ENCODE measurements at places on chromosomes 2 and 18.
A peak's percentile ranks its signal among the peaks of the same experiment; 100 is the strongest.

DNA sequence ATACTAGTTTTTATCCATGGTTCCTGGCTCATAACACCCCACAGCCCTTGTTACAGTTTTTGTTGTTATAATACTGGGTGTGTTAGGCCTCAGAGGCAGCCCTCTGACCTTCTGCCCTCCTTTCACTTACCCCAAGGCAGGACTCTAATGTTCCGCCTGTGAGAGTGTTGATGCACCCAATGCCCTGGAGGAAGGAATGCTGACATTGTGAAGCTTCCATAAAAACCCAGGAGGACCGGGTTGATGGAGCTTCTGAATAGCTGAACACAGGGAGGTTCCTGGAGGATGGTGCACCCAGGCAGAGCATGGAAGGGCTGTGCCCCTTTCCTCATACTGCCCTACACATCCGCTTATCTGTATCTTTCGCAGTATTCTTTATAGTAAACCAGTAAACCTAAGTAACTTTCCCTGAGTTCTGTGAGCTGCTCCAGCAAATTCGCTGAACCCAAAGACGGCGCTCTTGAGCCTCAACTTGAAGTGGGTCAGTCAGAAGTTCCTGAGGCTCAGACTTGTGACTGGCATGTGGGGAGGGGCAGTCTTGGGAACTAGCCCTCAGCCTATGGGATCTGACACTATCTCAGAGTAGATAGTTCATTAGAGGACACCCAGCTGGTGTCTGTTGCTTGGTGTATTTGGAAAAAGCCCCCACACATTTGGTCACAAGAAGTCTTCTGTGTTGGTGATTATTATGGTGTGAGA, 10.4 kb downstream of the STON1 start:
- DNase-seq = peak; percentile 77

GRCh38 chr2:237833546-237833945, 25.9 kb upstream of the RAMP1 start:
- DNase-seq = no peak

- no peak for DNase-seq
These were observed 48.0 kb downstream of the TEX44 start for GRCh38 chr2:231640641-231641111.

GRCh38 chr2:234593636-234594035, 96.8 kb upstream of the ARL4C start:
- DNase-seq = no peak

- no peak for DNase-seq
These were observed 23.5 kb downstream of the GPD2 start for GRCh38 chr2:156459720-156460119.

- no peak for DNase-seq
These were observed 49.9 kb upstream of the RNU4ATAC start for GRCh38 chr2:121480826-121481225.

DNA sequence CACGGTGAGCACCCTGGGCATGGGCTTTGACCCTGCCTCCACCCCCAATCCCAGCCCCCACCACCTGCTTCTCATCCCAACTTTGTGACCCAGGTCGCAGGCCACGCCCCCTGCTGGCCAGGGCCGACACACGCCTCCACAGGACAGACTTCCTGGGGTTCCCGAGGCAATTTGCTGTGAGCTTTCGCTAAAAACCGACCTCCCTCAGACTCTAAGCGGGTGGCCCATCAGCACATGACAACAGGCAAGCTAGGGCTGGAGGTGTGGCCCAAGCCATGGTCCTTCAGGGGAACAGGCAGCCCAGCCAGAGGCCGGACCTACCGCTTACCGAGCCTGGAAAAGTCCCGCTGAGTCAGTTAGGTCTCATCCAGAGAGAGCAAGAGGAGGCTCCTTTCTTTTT, 31.9 kb downstream of the C1QL2 start:
- peak; percentile 96 for DNase-seq
